ENCODE measurements at places on chromosomes 11 and 22.

DNA sequence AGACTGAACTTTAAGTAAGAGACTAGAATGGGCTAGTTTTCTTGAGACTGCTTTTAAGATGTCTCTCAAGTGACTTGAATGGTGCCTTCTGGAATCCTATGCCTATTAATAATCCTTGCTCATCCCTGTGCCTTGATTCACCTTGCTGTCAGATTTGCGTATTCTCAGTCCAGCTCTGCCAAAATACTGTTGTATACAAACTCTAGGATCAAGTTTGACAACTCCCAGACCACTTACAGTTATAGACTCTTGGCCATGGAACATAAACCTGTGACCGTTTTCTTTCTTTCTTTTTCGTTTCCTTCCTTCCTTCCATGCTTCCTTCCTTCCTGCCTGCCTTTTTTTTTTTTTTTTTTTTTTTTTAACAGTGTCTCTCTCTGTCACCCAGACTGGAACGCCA is 2390.9 kb upstream of the RAG2 start:
- DNase-seq: no peak

DNA sequence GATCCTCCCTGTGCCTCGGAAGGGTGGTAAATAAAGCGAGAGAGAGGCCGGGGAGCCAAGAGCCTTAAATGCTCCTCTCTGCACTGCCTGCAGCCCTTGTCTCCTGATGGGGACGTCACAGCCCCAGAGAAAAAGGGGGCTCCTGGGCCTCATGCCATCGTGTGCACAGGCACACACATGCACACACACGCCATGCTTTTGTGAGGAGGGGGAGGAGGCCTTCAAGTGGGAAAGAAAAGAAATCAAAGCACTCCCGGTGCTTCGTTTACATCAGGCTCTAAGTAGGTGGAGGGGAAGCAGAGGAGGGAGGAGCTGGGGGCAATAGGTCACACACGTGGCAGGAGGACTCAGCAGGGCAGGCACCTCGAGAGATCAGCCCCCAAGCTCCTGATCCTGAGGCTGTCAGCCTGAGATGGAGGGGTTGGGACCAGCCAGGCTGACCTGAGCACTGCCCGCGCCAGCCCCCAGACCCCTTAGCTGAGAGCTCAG is 68.2 kb upstream of the NECTIN1 start:
- no peak for DNase-seq

DNA sequence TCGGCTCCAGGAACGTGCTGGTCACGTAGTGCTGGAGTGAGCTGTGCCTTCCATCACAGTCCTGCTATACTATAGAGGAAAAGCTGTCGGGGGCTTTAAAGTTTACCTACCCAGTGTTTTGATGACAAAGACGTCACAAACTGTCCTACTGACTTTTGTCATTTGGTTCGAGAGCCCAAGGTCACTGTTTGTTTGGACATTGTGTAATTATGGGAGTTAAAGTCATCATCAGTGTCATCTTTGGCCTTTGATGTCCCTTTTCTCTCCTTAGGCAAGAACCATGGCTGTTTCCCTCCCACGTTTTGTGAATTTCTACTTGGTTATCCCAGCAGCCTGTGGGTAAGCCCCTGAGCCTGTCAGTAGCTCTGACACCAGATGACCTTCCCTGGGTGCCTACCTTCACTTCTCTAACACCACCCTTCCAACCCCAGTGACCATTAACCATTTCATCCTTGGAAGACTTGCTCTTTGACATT is 59.3 kb downstream of the SLC1A2 start:
- DNase-seq: no peak

DNA sequence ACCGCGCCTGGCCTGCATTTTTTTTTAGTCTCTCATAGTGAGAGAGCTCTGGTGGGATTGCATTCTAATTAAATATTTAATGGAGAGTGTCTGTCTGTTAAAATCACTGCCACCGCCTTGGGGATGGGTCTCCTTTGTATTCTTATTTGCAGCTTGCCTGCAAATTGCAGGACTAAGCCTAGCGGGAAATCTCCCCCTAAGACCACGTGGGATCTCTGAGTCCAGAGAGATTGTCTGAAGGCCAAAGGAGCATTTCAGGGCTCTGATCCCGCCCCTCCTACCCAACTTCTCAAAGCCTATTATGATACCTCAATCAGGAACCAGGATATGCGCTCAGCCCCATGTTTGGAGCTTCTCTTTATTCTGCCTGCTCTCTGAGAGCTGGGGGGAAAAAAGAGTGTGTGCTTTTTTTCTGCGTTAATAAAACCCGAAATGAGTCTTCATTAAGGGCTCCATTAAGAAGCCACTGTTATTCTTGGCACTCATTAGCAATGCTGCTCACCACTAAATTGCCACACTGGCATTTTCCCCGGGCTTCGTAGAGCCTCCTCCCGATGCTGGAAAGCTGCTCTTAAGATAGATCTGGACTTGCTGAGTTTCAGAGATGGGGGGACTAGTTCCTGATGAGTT is 92.9 kb upstream of the THY1 start:
- DNase-seq: peak; percentile 22

GRCh38 chr11:114081641-114082414 is 22.3 kb downstream of the ZBTB16 start:
- peak; percentile 56 for DNase-seq
